ENCODE measurements at places on chromosomes 12 and 14. TPM values are rescaled to one million over a fixed set of nuclear protein-coding genes. Genes with fewer than 3 reads are reported as not detected.

DNA sequence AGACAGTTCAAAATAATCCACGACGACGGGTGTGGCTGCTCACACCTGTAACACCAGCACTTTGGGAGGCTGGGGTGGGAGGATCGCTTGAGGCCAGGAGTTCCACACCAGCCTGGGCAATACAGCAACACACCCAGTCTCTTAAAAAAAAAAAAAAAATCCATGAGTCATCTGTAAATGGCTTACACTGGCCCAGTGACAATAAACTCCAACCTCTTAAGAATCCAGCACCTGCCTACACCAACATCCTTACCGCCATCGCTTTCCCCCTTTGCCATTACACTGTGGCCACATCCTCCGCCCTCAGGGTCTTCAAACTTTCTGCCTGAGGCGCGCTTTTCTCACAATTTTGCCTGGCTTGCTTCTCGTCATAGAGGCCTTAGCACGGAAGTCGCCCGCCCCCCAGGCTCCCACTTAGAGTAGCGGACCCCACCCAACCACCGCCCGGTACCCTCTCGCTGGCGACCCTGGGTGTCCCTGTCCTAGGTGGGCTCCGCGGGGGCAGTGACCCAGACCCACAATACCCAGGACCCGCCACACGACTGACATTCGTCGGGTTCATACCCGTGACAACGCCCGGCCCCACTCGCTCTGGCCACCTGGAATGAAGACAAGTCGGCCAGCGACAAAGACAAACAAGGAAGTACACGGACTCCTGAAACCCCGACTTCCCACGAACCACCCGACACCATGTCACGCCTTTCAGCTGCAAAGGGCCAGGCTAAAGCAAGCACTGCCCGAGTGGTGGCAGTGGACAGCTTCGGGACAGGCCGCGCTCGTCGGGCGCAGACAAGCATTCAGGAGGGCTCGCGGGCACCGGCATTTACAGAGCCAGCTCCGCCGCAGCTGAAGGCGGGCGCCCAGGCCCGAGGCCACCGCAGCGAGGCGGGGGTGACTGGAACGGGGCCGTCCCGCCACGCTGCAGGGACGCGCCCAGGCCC, 636 bp downstream of the GOLGA3 start:
- no peak for DNase-seq
- H3K4me1 ChIP-seq = peaks cover 22% of the 10 kb centered on the region
- peak overlapping the region; percentile 87 for H3K4me3 ChIP-seq

The HRK gene
- total RNA-seq = not detected

The SPTB gene
- 554 TPM for total RNA-seq

DNA sequence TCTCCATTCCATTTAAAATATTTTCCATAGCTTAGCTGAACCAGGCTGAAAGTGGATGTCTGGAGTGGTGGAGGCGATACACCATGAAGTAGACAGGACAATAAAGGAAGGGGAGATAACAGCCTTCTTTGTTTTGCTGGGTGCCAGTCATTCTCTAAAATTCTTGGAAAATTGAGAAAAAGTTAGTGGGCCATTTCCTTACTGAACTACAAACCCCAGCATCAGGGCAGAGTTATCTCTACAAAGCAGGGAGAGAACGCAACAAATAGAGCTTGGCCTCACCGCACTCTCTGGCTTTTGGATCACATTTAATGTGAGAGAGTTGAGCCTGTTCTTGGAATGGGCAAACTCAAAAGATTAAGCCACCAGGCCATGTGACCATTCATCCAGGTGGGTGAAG, 41.2 kb upstream of the LRRC10 start:
- no peak overlapping the region for H3K27ac ChIP-seq
- no peaks in the 10 kb centered on the region for H3K27me3 ChIP-seq
- H3K4me1 ChIP-seq = peaks cover 22% of the 10 kb centered on the region
- no peak for DNase-seq
- H3K4me3 ChIP-seq = no peak overlapping the region

- no peak overlapping the region for H3K4me3 ChIP-seq
- no peak overlapping the region for H3K27ac ChIP-seq
- no peaks in the 10 kb centered on the region for H3K36me3 ChIP-seq
- no peaks in the 10 kb centered on the region for H3K4me1 ChIP-seq
- H3K27me3 ChIP-seq = no peaks in the 10 kb centered on the region
Measured at GRCh38 chr14:71116568-71117122, 209.4 kb downstream of the PCNX1 start.

The RNASE3 gene
- total RNA-seq = not detected

The MUCL1 gene
- not detected for total RNA-seq

DNA sequence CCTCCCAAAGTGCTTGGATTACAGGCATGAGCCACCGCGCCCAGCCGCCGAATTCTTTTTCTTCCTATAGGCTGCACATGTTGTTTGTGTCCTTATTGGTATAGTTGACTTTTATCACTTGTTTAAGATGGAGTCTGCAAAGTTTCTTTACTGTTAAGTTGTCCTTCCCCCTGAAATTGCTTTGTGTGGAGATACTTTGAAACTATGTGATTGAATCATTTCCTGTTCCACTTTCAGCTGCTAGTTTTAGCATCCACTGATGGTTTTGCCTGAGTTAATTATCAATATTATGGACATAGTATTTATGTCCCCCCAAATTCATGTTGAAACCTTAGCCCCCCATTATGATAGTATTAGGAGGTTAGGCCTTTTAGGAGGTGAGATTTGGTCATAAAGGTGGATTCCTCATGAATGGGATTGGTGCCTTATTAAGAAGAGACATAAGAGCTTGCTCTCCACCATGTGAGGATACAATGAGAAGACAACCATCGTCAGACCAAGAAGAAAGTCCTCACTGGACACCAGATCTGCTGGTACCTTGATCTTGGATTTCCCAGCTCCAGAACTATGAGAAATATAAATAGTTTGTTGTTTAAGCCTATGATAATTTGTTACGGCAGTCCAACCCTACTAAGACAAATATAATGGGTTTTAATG, 34.9 kb downstream of the PPHLN1 start:
- no peak overlapping the region for H3K4me3 ChIP-seq
- no peaks in the 10 kb centered on the region for H3K36me3 ChIP-seq
- H3K27ac ChIP-seq = no peak overlapping the region
- no peaks in the 10 kb centered on the region for H3K27me3 ChIP-seq

Data from gastrocnemius medialis (tissue), 4 donors.